ENCODE measurements at places on chromosomes 7 and 10.
A peak's percentile ranks its signal among the peaks of the same experiment; 100 is the strongest.

DNA sequence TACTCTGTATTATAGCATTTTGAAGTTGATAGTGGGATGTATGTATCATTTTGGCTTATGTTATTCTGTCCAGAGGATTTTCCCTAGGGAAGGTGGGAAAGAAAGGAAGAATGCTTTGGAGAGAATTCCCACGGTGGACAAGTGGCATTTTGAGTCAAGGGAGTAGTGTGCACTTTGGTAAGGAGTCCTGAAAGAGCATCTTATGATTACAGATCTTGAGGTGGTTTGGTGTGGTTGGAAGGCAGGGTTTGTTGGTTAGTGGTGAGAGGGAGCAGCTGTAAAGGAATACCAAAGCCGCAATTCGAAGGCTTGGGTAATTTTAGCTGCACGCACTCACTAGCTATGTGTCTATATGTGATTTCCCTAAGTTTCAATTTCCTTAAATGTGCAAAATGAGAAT is 16.1 kb downstream of the CCSER2 start:
- no peak for DNase-seq

DNA sequence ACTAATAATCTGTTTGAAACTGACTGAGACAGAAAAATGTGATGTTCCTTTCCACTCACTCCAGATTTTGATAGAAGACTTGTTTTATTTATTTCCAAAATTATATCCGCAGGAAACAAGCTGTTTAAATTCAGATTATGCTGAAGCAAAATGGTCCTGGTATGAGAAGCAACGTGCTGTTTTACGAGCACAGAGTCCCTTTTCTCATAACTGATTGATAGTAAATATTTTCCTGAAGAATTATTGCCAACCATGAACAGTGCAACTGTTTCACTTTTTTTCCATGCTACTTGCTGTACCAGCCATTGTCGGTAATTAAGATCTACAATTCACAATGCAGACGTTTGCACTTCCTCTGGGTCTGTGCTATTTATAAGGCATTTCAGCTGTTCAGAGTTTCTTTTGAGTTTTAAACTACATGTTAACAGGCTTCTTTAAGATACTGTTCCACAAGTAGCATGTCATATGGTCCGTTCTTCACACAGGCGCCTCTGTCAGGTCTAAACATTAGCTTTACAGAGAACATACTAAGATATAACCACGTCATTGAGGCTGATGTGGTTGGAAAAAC is 103.8 kb downstream of the POLL start:
- no peak for DNase-seq

- no peak for DNase-seq
These were observed 44.3 kb downstream of the ARL5B start for GRCh38 chr10:18703521-18703920.

DNA sequence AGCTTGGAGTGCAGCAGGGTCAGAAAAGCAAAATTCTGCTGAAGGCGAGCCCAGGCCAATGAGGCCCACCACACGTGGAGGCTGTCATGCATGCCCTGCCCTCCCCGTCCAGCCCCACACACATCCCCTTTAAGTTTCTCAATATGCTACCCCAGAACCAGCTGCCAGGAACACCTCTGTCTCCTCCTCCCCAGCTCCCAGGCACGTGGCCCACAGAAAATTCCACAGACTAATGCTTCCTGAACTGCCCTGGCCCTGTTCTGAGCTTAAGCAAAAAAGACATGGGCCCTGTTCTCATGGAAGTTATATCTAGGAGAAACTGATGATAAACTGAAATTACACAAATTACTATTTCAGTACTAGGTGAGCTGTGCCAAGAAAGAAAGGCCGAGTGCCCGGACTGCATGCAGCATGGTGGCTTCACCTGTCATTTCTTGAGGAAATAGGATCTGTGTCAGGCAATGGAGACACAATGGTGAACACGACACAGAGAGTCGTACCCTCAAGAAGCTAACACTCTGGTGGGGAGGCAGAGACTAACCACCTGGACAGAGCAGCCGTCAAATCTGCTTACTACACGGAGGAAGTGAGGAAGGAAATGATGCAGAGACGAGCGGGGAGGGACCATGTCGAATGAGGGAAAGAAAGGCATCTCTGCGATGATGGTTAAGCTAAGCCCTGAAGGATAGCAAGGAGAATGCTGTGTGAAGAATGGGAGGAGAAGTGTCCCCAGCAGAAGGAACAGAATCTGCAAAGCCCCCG is 44.5 kb downstream of the PODXL start:
- DNase-seq = no peak

DNA sequence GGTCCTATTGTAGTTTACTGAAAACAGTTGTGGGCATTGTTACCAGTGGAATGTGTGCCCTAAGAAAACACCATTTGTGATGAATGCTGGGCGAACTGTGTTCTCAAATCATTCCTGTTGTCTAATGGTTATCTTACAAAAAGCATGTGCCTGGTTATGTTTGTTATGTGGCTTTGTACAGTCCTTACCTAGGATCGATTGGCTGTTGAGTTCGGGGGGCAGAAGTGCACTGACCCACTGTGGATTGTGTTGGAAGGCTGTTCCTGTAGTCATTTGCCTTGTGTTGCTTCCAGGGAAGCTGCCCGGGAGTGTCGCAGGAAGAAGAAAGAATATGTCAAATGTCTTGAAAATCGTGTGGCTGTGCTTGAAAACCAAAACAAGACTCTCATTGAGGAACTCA is 84.3 kb downstream of the CREM start:
- DNase-seq = no peak

- DNase-seq = no peak
These were observed 7.6 kb downstream of the HACD1 start for GRCh38 chr10:17609523-17610079.

GRCh38 chr7:90345595-90346335 is 751 bp upstream of the GTPBP10 start:
- no peak for DNase-seq

DNA sequence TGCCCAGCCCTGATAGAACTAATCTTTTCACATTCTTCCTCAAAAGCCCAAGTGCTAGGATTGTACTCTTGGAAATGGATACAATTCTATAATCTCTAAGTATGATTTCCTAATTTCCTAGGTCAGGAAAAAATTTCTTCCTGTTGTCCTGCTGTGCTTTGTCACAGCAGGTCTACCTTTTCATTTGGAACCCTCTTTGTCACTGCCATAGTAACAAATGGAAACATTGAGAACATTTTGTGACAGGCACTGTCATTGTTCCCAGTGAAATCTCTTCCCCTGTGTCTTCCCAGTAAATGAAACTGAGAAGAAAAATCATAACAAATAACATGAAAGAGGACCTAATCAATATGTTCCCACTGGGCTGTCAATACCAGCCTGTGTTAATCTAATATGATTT is 150.9 kb upstream of the KAT6B start:
- DNase-seq = no peak

- no peak for DNase-seq
These were observed 303.8 kb upstream of the LRRTM3 start for GRCh38 chr10:66622050-66622449.

DNA sequence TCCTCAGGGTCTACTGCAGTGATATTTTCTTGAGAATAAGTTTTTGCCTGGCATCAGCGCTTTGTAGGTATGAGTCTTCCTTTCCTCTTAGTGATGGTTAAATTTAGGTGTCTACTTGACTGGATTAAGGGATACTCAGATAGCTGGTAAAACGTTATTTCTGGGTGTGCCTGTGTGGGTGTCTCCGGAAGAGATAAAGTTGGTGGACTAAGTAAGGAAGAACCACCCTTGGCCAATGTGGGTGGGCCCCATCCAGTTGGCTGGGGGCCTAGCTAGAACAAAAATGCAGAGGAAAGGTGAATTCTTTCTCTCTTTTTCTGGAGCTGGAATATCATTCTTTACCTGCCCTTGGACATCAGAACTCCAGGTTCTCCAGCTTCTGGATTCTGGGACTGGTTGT is 138.8 kb downstream of the ADCYAP1R1 start:
- no peak for DNase-seq

GRCh38 chr10:122374237-122374858 is at the start of gene PLEKHA1:
Gene PLEKHA1 (plus strand): TSS chr10:122374708. CDS start chr10:122393201, 18,493 bp downstream.
- peak; percentile 94 for DNase-seq

DNA sequence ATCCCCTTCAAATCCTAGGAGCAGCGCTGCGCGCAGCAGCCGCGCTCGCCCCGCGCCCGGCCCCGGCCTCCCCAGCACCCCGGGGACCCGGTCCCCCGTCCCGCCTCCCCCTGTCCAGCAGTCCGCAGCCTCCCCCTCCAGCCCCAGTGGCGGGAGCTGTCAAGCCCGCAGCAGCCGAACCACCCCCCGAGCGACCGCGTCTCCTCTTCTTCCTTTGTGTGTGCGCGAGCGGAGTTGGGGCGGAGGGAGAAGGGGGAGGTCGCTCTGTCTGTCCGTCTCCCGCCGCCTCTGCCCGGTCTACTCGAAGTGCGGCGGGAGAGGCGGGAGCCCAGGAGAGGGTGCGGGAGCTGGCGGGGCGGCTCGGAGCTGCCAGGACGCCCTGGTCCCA is 375 bp upstream of the CHN2 start:
- no peak for DNase-seq

- no peak for DNase-seq
These were observed 9.8 kb downstream of the VSIR start for GRCh38 chr10:71763352-71764127.

DNA sequence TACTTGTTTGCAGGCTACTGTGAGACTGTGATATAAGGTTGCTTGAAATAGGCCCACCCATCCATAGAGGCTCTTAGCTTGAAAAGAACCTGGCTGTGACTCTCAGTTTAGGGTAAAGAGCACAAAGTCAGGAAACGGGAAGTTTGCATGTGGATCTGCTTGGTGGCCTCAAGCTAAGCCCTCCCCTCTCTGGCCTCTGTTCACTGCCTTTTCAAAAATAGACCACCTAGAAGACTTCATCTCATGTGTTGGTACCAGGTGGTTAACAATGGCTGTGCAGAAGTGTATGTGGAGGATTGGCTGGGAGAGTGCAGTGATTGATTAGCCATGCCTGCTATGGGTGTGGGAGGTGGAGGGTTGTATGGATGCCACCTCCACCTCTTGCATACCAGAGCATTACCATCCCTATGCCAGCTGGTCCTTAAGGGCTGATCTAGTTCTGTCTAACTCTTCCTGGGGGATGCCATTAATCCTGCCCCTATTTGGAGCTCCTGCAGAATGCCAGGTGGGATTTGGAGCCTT is 122.0 kb downstream of the ZMIZ1 start:
- no peak for DNase-seq

GRCh38 chr7:48048113-48048512 is 12.8 kb downstream of the C7orf57 start:
- DNase-seq = no peak

DNA sequence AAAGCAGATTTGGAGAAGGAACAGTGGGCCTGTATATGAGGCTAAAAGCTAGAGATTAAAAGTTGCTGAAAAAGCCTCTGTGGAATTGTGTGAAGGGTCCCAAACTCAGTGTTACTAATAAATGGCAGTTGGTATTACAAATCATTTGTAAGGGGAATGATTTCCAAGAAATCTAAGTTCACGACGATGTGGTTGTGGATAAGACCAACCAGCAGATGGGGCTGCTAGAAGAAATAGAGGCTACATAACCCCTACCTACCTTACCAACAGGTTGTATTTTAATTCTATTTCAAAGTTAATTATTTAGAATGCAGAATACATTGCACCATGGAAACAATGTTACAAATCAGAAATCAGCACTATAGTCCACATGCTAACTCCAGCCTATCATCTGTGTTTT is 377.1 kb downstream of the HPSE2 start:
- no peak for DNase-seq

GRCh38 chr7:32868116-32868515 is 23.4 kb downstream of the KBTBD2 start:
- DNase-seq = no peak

- DNase-seq = peak; percentile 56
These were observed 27.1 kb downstream of the OGDH start for GRCh38 chr7:44633254-44634186.

DNA sequence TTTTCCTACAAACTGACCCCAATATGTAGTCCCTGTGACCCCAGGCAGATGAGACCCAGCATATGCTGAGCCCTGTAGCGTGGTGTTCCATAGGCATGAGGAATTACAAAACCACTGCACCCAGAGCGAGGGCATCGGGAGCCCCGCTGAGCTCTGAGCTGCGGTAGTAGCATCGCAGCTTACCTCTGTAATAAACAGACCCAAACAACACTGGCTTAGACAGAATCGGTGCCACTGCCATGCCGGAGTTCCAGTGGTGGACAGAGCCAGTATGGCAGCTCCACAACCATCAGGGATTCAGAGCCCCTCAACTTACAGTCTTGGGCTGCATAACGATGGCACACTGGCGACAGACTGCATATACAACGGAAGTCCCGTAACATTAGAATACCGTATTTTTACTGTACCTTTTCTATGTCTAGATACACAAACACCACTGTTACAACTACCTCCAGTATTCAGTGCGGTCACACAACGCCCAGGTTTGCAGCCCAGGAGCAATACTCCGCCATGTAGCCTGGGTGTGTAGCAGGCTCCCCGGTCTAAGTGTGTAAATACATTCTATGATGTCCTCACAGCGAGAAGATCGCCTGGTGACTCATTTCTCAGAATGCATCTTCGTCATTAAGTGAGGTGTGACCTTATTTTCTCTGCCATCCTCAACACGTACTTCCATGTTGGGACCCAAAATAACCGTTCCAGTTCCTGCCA is 68.8 kb downstream of the PROSER2 start:
- DNase-seq = no peak

- DNase-seq = no peak
These were observed 77.0 kb downstream of the ARL4A start for GRCh38 chr7:12764458-12764891.

DNA sequence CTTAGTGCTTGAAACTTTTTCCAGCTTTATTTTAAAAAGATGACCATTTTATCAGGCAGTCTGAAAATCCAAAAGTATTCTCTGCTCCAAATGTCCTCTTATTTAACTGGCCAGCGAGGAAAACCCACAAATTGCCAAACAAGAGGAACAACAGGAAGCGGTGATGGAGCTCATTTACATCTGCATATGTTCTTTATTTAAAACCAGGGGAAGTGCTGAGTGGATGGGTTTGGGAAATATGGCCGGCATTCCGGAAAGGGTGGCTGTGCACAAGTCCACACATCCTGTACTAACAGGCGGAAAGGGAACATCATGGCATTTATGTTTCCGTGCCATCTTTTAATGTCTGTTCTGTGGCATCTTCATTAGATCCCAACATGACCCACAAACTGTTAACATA is 974.5 kb downstream of the LRMDA start:
- no peak for DNase-seq

GRCh38 chr10:13654846-13655245 is 68.1 kb downstream of the PRPF18 start:
- DNase-seq = no peak

DNA sequence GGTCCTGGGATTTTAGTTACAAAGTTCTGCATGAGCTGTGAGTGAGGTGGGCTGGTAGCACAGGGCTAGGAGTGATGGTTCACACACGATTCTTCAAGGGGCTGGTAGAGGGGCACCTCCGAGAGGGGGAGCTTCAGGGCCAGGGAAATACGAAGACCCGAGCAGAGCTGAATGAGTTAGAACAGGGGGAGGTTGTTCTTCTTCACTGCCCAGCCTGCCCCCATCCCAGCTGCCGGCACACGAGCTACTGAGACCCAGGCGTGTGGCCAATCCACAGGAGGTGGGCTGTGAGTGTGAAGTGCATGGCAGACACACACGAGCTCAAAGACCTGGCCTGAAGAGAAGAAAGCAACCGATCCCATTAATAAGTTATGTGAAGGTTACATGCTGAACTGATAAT is 256.2 kb upstream of the ZNF32 start:
- DNase-seq = no peak

Measured in stimulated activated CD4-positive, alpha-beta T cell treated with anti-CD3 and anti-CD28 coated beads, Interleukin-4, amount 100 ng/mL, for 1 hour (primary cell).